ENCODE measurements at places on chromosomes 16 and 17. TPM values are rescaled to one million over a fixed set of nuclear protein-coding genes. Genes with fewer than 3 reads are reported as not detected.

SPATA32 gene
- 3.2 TPM for total RNA-seq

DNA sequence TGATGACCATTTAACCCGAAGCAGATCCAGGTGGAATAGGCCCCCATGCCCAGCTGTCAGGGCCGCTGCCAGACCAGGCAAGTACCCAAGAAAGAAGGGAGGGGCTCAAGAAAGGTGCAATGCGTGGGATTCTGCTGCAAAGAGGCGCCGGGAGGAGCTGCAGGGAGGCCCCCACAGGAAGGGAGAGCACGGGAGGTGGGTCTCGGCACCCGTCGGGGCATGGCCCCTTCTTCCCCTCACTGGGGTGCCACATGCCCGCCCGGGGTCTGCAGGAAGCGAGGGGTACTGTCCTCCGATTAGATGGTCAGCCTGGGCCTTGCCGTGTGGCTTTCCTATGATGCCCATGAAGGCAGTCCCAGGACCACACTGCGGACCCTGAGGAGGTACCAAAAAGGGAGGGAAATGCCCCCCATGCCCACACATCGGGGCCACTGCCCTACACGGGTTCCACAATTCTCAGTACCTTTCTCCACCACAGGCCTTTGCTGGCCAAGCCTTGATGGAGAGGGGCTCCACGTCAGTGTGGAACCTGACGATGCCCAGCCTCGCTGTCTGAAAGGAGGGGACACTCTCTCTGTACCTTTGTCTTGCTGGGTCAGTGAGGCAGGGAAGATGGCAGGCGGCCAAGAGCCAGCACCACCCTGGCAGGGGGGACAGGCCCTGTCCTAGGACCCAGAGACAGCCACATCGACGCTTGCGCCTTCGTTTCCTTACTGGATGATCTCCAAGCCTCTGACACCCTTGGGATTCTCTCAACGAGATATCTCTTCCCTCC is 45.5 kb upstream of the DNAH17 start:
- H3K27ac ChIP-seq = no peak overlapping the region
- H3K36me3 ChIP-seq = no peaks in the 10 kb centered on the region
- no peak overlapping the region for H3K4me3 ChIP-seq
- no peaks in the 10 kb centered on the region for H3K4me1 ChIP-seq
- H3K27me3 ChIP-seq = peaks cover 2% of the 10 kb centered on the region

DNA sequence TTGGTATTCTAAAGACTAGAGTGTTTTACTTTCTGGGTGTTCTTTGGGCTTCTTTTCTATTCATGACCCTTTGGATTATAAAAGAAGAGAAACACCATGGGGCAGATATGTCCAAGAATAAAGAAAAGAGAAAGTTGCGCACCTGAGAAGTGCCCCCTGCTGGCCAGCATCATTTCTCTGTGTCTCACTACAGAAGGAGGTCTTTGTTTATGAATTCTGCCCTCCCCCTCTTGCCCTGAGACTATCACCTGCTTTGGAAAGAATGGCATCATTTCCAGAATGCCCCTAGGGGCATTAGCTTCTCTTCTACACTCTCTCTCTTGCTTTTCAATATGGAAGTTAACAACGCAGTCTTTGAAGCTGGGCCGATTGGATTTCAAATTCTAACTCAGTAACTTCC is 45.0 kb downstream of the CDH13 start:
- no peaks in the 10 kb centered on the region for H3K27me3 ChIP-seq
- DNase-seq = no peak
- H3K4me1 ChIP-seq = no peaks in the 10 kb centered on the region
- no peak overlapping the region for H3K4me3 ChIP-seq

DNA sequence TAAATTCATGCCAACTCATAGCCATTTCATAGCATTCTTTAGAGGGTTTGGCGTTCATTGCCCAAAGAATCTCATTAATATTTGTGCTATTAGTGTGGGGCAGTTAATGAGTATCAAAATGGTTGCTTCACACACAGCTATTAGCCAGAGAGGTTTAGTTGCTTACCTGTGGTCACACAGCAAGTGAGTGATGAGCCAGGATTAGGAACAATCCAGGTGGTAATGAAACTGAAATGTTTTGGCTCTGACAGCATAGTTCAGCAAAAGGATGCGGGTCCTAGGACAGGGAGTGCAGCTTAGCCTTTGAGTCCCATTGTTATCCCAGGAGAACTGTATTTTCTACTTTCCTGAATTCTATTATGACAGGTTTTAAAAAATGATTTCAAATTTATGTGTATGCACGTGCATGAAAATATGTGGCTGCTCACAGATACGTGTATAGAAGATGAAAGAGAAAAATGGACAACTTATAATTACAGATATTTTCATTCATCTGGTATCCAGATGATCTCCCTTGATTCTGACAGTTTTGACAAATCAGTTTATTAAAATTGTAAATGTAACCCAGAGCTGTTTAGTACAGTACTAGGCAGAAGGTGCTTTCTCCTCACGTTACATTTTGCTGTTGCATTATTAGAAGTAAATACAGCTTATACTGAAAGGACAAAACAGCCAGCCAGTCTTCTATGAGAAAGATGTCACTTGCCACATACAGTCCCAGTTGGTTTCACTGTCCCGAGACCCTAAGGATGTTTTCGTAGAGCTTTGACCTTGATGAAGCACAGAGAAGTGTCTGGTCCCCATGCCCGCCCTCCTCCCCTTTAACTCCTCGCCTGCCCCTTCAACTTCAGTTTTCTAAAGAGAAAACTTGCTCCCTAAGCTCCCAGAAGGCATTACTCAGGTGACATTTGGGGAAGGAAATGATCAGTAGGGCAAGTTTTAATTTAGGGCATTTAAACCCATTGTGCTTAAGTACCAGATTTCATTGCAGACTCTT is 99.8 kb upstream of the TBX2 start:
- no peaks in the 10 kb centered on the region for H3K27me3 ChIP-seq
- DNase-seq = no peak
- H3K4me1 ChIP-seq = no peaks in the 10 kb centered on the region
- H3K4me3 ChIP-seq = no peak overlapping the region

DNA sequence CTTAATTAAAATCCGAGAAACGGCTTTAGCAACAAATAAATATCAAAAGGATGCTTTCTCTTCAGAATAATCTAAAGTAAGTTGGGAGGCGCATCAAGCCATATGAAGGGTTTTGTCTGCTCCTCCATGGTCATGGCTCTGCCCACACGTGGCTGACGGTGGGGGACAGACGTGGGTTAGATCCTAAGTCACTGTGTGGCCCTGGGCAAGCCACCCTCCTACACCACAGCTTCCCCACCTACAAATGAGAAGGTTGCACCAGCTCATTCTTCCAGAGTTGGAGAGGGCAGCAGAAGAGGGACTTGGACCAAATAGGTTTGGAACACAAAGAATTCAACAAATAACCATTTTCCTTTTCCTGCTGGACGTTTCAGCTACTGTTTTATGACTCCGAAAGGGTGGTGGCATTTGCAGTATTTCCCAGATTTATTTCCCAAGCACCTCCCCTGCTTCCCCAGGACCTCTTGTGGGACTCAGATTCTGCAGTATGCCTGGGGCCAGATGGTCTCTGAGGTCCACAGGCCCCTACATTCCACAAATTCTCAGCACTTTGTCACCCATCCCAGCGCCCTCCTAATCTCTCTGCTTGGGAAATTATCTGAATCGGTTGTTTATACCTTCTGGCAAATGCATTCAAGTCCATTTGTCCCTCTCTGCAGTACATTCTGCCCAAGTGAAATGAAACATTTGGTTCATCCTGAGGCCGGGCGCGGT is 17.8 kb downstream of the LRRC75A start:
- no peak overlapping the region for H3K4me3 ChIP-seq
- no peaks in the 10 kb centered on the region for H3K36me3 ChIP-seq
- H3K4me1 ChIP-seq = no peaks in the 10 kb centered on the region

DNA sequence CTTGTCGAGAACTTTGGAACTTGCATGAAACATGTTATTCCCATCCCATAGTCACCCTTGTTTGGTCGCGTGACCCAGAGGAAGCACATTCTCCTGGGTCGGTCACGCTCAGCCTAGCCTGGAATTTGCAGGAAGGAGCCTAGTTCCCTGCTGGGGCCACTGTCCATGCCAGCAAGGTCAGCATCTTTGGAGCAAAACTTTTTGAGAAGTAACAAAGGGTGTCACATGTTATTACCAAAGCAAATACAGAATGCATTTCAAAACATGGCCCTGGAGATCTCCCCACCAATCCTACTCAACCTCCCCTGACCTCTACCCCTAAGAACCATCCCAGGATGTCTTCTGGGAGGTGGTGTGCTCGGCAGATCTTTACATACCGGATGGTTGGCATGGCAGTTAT is 26.2 kb upstream of the IRF8 start:
- no peaks in the 10 kb centered on the region for H3K4me1 ChIP-seq
- no peaks in the 10 kb centered on the region for H3K36me3 ChIP-seq
- H3K4me3 ChIP-seq = no peak overlapping the region

- no peaks in the 10 kb centered on the region for H3K36me3 ChIP-seq
- H3K4me1 ChIP-seq = no peaks in the 10 kb centered on the region
- no peak for DNase-seq
- no peak overlapping the region for H3K27ac ChIP-seq
- no peaks in the 10 kb centered on the region for H3K27me3 ChIP-seq
Measured at GRCh38 chr16:63720848-63721247, 1401.0 kb downstream of the CDH11 start.

DNA sequence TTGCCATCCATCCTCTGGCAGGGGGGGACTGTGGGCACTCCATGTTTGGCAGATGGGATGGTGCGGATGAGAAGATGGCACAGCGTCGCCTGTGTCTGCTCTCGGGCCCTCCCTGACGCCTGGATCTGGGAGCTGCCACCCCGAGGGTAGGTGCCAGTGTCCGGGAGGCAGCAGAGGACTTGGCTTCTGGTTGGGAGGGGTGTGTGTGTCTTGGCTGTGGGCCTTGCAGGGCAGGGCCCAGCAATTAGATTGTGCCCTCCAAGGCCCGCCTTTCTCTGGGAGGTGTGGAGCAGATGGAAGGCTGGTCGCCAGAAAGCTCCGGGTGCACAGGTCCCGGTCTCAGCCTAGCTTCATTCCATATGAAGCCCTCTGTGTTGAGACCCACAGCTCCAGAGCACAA is 1.4 kb downstream of the RAP1GAP2 start:
- no peaks in the 10 kb centered on the region for H3K4me1 ChIP-seq
- H3K27me3 ChIP-seq = peaks cover 4% of the 10 kb centered on the region
- H3K36me3 ChIP-seq = no peaks in the 10 kb centered on the region
- no peak overlapping the region for H3K4me3 ChIP-seq

DNA sequence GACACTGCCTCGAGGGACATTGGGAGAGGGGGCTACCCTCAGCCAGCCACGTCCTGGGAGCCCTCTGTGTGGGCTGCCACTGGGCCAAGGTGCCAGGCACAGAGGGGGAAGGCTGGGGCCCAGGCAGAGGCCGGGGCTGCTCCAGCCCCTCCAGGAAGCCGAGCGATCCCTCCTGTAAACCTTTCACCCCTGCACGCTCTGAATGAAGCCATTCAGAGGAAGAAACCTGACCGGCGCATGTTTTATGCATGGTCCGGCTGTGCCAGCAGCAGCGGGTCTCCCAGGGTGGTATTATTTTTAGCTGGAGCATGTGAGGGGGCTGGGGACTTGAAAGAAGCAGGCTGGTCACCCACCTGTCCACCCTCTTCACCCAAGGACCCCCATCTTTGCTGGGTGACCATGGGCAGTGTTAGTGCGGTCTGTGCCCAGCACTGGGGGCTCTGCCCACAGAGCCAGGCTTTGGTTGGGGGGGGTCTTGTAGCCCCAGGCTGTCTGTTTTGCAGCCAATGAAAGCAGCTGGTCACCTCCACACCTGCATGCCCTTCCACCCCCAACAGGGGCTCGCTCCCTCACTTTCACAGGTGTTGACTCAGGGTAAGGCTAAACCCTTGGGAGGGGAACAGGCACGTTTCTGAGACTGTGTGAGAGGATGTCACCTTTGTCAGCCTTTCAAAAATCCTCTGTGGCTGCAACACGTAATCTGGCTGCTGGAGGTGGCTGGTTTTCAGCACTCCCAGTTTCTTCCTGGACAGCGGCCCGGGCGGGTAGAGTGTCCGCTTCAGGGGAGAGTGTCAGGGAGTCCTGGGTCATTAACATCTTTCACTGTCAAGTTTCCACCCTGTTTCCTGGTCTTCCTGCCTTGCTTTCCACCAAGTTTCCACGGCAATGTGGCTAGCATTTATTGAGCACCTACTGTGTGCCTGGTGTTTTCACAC is 77.1 kb upstream of the BRD7 start:
- H3K4me1 ChIP-seq = no peaks in the 10 kb centered on the region
- no peak overlapping the region for H3K4me3 ChIP-seq
- no peak overlapping the region for H3K27ac ChIP-seq
- H3K36me3 ChIP-seq = no peaks in the 10 kb centered on the region

CD300H gene
- total RNA-seq = not detected

TMC7 gene
- total RNA-seq = 1.6 TPM

COX6A2 gene
- total RNA-seq = 3.9 TPM

- H3K27ac ChIP-seq = no peak overlapping the region
- H3K27me3 ChIP-seq = no peaks in the 10 kb centered on the region
- no peak for DNase-seq
- no peak overlapping the region for H3K4me3 ChIP-seq
Measured at GRCh38 chr17:65131946-65132345, 5.2 kb upstream of the RGS9 start.

GRCh38 chr16:15425861-15426260 is 8.5 kb upstream of the BMERB1 start:
- H3K4me3 ChIP-seq = no peak overlapping the region
- H3K36me3 ChIP-seq = no peaks in the 10 kb centered on the region
- DNase-seq = no peak
- no peak overlapping the region for H3K27ac ChIP-seq
- no peaks in the 10 kb centered on the region for H3K4me1 ChIP-seq

GRCh38 chr17:14859542-14859941 is 405.6 kb downstream of the PMP22 start:
- H3K27me3 ChIP-seq = no peaks in the 10 kb centered on the region
- H3K27ac ChIP-seq = no peak overlapping the region
- H3K36me3 ChIP-seq = no peaks in the 10 kb centered on the region
- H3K4me1 ChIP-seq = no peaks in the 10 kb centered on the region
- DNase-seq = no peak

DNA sequence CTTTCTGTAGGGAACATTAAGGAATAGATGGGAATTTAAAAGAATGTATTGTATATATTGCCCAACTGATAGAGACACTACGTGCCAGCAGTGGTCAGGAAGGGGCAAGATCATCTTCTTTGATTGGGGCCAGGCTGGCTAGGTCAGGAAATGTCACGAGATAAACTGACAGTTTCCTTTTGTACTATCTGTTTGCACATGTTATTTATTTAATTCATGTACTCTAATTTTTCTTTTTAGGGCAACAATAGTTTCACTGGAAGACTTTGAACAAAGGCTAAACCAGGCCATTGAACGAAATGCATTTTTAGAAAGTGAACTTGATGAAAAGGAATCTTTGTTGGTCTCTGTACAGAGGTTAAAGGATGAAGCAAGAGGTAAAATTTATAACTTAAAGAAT is 12.6 kb downstream of the NDEL1 start:
- peaks cover 8% of the 10 kb centered on the region for H3K36me3 ChIP-seq
- no peak for DNase-seq
- no peaks in the 10 kb centered on the region for H3K4me1 ChIP-seq
- no peak overlapping the region for H3K4me3 ChIP-seq
- no peaks in the 10 kb centered on the region for H3K27me3 ChIP-seq
- H3K27ac ChIP-seq = no peak overlapping the region

DNA sequence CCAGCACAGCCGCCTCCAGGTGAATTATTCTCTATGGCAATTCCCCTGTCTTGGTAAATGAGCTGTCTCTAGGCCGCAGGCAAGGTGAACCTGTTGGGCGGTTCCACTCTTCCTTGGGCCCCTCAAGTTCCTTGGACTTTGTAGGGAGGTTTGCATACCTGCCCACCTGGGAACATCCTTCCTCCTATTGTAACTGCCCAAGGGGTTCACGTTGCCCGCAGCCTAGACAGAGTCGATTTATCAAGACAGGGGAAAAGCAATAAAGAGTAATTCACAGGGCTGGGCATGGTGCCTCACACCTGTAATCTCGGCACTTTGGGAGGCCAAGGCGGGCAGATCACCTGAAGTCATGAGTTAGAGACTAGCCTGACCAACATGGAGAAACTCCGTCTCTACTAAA is 122.5 kb downstream of the KCNJ18 start:
- no peaks in the 10 kb centered on the region for H3K27me3 ChIP-seq
- no peak overlapping the region for H3K27ac ChIP-seq
- no peak overlapping the region for H3K4me3 ChIP-seq
- DNase-seq = no peak
- no peaks in the 10 kb centered on the region for H3K4me1 ChIP-seq

All from prostate gland (tissue), 2 donors.